ENCODE measurements at places on chromosomes 2 and 18.

DNA sequence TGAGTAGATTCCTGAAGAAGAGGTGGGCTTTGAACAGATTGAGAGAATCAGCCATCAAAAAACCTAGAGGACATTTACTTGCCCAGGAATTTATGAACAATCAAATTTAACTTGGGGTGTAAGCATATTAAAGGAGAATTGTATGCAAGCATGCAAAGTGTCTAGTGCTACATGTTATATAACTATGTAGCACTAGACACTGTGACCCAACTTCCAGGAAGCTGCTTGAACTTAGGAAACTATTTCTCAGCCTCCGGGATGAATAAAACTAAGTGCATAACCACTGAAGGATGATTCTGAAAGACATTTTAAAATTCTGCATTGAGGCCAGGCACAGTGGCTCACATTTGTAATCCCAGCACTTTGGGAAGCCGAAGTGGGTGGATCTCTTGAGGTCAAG is 12.4 kb downstream of the MFF start:
- no peak for DNase-seq

GRCh38 chr2:27323596-27324285 is 844 bp upstream of the MPV17 start:
- no peak for DNase-seq

- no peak for DNase-seq
These were observed 8.2 kb downstream of the IL1A start for GRCh38 chr2:112776113-112776512.

GRCh38 chr18:23528580-23529472 is 25.5 kb downstream of the RMC1 start:
- no peak for DNase-seq

- DNase-seq, result no peak
These were observed 40.3 kb downstream of the EXOC6B start for GRCh38 chr2:72785517-72785916.

DNA sequence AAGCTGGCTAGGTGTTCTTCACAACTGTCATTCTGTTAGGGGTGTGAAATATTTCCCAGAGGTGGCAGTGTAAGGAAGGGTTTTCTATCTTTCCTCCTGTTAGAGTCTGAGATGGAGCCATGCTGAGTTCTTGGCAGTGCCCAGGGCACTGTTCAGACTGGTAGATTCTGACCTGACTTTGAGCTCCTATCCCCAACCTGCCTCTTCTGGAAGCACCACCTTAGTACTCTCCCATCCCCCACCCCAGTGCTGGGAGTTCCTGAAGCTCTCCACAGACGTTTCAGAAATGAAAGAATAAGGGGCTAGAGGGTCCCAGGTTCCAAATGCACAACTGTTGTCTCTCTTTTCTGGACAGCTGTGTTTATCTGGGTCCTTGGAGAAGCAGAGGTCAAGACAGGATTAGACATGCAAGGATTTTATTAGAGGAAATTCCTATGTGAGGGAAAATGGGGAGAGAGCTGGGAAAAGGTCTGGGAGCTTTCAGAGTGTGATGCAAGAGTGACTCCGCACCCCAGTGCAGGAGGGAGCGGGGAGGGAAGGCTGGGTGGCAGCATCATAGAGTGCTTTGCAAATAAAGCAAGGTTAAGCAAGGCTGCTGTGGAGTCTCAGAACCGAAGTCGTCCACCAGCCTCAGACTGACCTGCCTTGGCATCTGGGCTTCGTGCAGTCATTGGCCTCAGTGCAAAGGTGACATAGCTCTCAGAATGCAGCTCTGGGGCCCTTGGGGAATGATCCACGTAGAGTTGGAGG is 75.5 kb downstream of the SLC4A3 start:
- no peak for DNase-seq

- no peak for DNase-seq
These were observed 2.5 kb downstream of the COL3A1 start for GRCh38 chr2:188976545-188977268.

- no peak for DNase-seq
These were observed 73.9 kb upstream of the PID1 start for GRCh38 chr2:229344955-229345354.

DNA sequence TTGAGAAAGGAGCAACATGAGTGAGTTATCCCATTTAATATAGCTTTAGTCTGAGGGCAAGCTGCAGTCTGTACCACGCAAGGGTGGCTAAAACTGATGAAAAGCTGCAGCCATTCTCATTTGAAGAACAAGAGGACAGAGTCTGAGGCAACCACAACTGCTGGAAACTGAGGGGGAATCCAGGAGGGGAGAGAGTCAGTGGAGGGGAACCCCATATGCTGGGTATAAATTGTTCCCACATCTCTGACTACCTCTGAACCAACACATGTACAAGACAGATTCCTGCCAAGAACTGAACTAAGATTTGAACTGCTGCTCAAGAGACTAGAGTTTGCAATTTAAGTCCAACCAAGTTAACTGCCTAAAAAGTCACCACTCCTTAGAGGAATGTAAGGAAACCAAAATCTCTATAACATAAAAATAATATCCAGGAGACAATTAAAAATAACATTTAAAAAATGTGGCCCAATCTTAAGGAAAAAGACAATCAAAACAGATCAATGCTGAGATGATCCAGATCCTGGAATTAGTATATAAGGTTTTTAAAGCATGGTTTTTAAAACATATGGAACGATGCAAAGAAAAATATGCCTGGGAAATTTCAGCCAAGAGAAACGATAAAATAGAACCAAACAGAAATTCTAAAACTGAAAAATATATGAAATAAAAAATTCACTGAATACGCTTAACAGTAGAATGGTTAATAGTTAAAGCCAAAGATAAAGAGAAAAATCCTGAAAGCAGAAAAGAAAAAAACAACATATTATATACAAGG is 11.2 kb downstream of the CWC22 start:
- DNase-seq, result no peak

DNA sequence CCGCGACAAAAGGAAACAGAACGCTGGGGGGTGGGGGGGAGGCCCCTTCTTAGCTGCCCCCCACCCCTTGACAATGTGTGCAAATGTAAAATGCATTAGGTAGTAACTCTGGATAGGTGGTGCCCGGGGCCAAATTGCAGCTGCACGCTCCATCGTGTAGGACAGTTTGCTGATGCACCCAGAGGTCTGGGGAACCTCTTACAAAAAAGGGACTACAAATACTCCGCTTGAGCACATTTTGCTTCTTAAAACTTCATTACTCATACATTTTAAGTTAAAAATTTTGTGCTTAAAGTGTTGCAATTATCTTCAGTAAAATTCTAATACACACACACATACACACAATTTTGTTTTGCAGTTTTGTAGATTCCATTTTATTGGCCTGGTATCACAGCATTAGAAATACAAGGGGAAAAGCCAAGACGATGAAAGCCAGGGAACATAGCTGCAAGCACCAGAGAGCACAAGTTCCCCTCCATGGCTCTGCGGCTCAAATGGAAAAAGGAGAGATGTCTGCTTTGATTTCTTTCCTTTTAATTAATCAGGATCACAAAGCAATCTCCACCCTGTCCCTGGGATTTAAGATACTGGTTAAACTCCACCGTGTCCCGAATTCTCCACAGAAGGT is 582.1 kb downstream of the ZEB2 start:
- no peak for DNase-seq

GRCh38 chr2:205769879-205770278 is 87.6 kb downstream of the NRP2 start:
- DNase-seq, result no peak

GRCh38 chr2:54626884-54627283 is 96.6 kb upstream of the EML6 start:
- DNase-seq, result no peak

DNA sequence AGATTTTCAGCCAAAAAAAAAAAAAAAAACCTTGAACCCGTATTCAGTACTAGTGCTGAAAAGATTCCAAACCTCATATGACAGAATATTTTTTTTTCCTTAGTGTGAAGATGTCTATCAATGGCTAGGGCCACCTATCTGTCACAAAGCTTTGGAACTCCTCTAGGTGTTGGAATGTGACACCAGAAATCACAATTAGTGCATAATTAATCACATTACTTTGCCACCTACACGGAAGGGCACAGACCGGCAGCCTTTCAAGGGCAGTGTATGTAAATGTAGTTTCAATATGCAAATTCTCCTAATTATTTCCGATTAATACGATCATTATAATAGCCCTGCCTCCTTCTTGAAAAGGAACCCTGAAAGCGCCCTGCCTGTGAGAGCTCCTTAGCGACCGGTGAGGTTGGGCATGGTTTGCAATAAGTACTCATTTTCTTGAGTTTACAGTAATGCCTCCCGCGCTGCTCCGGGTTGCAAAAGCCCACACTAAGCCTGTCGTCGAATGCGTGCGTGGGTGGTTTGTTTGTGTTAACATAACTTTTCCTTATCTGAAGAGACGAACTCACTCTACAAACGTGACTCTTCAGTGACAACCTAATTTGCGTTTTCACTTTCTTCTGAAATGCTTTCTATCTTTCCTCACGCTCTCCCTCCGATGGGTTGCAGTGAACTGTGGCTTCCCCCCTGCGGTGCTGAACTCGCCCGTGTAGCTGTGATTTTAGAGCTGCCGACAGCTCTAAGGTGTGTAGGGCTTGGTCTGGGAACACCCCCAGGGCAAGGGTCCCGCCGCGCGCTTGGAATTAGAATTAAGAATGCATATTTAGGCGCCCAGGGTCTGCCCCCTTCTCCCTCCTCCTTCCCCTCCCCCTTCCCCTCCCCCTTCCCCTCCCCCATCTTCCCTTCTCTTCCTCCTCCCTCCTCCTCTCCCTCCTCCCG is 765 bp upstream of the ID2 start:
- peak; percentile 70 for DNase-seq

DNA sequence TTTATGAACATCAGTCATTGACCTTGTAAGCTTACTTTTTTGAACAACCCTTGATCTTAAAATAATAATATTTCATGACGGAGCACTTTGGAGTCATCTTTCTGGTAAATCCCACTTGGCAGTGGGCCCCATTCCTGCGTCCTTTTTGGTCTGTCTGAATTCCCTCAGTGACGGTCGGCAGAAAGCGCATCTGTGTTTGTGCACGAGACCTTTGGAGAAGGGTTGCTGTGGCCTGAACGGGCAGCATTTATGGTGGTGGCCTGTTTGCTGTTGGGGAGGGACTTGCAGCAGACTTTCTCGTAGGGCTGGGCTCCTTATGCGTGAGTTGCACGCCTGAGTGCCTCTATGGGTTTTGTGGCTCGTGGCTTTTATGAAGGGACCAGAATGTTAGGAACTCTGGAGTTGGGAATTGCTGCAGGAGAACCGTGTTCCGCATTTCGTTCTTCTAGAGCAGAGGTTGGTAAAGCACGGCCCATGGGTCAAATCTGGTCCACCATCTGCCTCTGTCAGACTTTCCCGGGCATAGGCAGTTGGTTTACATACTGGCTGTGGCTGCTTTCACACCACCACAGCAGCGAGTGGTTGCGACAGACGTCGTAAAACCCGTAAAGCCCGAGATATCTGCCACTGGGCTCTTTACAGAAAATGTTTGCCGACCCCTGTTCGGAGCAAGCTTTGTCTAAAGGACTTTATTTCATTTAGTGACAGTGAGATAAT is 30.8 kb downstream of the LPIN1 start:
- no peak for DNase-seq

GRCh38 chr2:190190507-190191162 is 128.1 kb upstream of the MSTN start:
- no peak for DNase-seq

DNA sequence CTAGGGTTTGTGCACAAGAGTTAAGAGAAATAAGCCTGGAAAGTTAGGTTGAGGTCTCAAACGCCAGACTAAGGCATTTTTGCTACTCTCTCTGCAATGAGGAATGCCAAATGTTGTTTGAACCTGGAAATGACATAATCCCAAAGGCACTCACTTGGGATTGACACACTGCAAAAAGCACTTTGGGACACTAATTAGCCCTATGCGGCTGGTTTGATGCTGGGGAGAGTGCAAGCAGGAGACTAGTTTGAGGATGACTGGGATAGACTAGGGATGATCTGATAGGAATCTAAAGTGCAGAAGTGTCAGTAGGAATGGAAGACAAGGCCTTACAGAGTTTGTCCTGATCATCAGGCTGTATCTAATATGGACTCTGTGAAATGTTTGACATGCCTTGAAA is 469.0 kb downstream of the SLC4A3 start:
- DNase-seq, result no peak

DNA sequence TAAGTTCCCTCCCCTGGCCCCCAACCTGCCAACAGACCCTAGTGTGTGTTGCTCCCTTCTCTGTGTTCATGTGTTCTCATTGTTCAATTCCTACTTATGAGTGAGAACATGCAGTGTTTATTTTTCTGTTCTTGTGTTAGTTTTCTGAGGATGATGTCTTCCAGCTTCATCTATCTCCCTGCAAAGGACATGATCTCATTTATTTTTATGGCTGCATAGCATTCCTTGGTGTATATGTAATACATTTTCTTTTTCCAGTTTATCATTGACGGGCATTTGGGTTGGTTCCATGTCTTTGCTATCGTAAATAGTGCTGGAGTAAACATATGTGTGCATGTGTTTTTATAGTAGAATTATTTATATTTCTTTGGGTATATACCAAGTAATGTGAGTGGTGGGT is 602.2 kb downstream of the DSC3 start:
- DNase-seq, result no peak

GRCh38 chr2:101400506-101401325 is 13.4 kb upstream of the CREG2 start:
- no peak for DNase-seq

DNA sequence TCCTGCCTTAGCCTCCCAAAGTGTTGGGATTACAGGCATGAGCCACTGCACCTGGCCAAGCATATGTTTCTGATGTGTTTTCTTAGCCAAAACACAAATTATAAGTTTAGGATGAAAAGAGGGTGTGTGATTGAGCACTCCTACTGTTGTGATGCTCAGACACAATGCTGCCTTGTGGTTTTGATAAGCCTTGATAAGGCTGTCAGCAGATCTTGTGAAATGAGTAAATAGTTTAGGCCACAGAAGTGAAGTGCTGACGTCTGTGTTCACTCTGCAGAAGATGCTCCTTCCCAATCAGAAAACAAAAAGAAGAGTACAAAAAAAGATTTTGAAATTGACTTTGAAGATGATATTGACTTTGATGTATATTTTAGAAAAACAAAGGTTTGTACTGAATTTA is 24.3 kb downstream of the NCAPH start:
- no peak for DNase-seq

DNA sequence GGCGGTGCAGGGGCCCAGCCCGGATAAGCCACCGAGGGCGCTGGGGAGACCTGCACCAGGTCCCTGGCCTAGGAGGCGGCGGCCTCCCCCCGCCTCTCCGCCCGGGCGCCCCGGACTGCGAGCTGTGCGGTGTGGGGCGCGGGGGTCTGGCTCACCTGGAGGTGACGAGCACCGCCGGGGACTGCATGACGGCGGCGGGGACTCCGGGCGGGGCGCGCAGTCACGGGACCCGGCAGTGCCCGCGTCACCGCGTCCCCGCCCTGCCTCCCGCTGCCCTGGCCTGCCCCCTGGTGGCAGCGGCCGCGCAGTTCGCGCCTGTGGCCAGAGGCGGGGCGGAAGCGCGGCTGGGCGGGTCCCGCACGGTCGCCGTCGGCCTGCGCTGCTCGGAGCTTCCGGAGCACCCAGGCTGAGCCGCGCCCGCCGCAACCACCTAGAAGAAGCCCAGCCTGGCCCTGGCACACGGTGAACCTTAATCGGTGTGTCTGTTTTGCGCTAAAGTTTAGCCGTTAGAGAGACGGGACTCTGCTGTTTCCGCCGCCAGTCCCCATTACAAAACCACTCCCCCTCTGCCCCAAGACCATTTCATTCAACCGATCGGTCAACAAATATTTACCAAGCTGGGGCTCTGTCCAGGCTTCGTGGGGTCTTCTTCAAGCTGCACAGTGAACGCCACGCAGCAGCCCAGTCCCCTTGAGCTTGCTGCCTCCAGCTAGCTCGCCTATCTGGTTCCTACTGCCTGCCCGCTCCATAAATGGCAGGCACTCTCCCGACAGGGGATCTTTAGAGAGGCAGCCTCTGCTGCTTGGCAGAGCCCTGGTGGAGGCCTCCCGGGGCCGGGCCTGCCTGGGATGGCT is at the start of gene HS1BP3:
Gene HS1BP3, minus strand, starts transcription at position 222 of the 854 bp plus-strand sequence. Its CDS starts 35 bp downstream, at position 187.
- no peak for DNase-seq
